ENCODE measurements at places on chromosomes 4 and X. TPM values are rescaled to one million over a fixed set of nuclear protein-coding genes. Genes with fewer than 3 reads are reported as not detected.

USP17L17 gene
- not detected for total RNA-seq

CCDC158 gene
- not detected for total RNA-seq

VGLL1 gene
- total RNA-seq: not detected

BEND4 gene
- 0.86 TPM for total RNA-seq

FSTL5 gene
- not detected for total RNA-seq

ADGRA3 gene
- 1.9 TPM for total RNA-seq

ZNF732 gene
- total RNA-seq: not detected

EIF2S3 gene
- total RNA-seq: 180 TPM
